ENCODE measurements at places on chromosomes 16 and 17.
A peak's percentile ranks its signal among the peaks of the same experiment; 100 is the strongest.

DNA sequence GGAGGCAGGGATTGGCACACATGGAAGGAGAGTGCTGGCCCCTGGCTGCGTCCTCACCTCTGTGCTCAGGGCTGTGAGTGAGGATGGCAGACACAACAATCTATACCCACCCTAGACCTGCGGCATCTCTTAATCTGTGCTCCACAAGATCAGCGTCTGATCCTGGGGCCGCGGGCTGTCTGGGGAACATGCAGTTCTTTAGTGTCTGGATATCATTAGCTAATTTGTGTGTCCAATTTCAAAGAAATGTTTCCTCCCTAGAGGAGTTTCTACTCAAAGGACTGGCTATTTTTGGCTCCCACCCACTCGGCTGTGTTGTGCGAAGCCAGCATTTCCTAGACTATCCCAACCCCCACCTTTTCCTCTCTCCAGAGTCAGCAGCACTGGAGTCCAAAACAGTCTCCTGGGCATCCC is 93.8 kb downstream of the GRIN2A start:
- no peak for DNase-seq

GRCh38 chr16:23486480-23486879 is 23.8 kb downstream of the GGA2 start:
- DNase-seq = no peak

GRCh38 chr16:81457326-81458133 is 12.9 kb downstream of the CMIP start:
- no peak for DNase-seq

- peak; percentile 44 for DNase-seq
Measured at GRCh38 chr17:76585649-76586593, at the start of gene ST6GALNAC2. Gene ST6GALNAC2, minus strand, starts transcription at chr17:76585860. Its CDS starts 52 bp downstream, at chr17:76585808.

- DNase-seq = peak; percentile 42
Measured at GRCh38 chr17:81665205-81666091, 957 bp downstream of the OXLD1 start.

GRCh38 chr17:51064061-51064735 is 56.5 kb downstream of the SPAG9 start:
- no peak for DNase-seq

GRCh38 chr17:48472411-48473281 is 42.6 kb upstream of the SKAP1 start:
- DNase-seq = no peak

DNA sequence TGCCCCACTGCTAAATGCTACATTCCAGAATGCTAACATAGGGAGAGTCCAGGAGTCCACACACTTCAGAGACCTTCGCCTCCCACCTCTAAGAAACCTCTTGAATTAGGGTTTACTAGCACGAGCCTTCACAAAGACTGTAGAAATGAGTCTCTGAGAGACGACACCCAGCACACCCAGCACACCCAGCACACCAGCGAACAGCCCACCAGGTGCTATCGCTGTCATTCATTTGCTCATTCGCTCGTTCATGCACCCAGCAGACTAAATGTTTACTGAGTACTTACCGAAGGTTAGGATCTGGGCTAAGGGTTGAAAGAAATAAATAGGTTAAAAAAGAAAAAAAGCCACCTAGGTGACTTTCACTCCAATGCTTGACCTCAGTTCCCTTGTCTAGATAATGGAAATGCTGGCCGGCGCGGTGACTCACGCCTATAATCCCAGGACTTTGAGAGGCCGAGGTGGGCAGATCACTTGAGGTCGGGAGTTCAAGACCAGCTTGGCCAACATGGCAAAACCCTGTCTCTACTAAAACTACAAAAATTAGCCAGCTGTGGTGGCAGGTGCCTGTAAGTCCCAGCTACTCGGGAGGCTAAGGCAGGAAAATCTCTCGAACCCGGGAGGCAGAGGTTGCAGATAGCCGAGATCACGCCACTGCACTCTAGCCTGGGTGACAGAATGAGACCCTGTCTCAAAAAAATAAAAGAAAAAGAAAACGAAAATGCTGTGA is 100.8 kb downstream of the ADCY9 start:
- DNase-seq = no peak

GRCh38 chr17:73465130-73465952 is 153.5 kb upstream of the CDC42EP4 start:
- no peak for DNase-seq

GRCh38 chr17:71494062-71494855 is 626.6 kb upstream of the SOX9 start:
- no peak for DNase-seq

DNA sequence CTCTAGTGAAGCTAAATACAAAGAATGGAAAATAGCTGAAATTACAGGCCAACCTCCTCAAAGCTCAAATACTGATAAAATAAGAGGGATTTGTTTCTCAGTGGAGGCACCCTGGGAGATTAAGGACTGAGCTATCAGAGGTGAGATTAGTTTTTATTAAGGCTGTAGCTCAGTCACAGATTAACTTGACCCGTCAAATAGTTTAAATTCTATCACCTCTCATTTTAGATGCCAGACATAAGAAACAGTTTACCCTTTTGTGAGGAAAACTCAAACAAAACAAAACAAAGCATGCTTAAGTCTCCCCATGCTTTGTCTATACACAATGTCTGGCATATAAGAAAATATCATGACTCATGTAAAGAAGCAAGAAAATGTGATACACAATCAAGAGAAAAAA is 208.3 kb upstream of the PMFBP1 start:
- DNase-seq = no peak

DNA sequence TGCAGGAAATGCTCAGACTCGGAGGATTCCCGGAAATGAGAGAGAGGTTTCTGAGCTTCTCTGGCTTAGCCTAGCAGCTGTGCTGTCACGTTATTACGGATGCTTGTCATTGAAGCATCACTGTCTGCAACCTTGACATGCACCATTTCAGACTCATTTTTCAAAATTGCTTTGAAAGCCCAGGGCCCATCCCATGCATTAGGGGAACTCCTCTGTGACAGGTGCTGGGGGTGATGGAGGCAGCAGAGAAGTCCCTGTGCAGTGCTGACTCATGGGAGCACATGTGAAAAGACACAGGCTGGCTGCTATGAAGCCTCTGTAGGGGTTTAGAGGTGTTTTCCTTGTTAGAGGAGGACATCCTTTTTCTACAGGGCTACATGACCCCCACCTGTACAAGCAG is 214.0 kb upstream of the MPHOSPH6 start:
- DNase-seq = no peak

DNA sequence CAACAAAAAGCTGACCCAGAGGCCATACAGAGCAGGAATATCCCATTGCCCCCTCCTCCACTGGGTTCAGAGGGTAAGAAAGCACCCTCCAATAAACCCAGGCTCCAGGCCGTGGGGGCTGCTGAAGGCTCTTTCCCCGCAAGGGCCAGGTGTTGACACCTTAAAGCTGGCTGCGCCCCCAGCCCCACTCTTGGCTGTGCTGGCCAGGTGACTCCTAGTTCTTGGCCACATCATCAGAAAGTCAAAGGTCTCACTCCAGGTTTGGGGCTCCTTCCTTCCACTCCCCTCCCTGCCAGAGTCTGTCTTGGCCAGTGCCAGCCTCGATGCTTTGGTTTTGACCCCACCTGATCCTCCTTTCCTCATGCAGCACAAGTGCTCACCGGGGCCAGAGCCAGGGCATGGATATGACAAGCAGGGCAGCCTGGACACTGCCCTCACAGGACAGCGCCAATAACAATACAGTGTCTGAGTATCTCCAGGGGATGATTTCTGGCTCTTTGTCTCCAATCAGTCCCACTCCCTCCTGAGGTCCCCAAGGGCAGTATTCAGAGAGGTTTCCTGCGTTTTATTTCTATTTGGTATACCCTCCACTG is 8.2 kb downstream of the SLC46A1 start:
- no peak for DNase-seq

GRCh38 chr16:88375996-88376834 is 6.5 kb upstream of the ZNF469 start:
- DNase-seq = no peak

GRCh38 chr17:39306509-39307212 is 80.9 kb upstream of the STAC2 start:
- DNase-seq = no peak

DNA sequence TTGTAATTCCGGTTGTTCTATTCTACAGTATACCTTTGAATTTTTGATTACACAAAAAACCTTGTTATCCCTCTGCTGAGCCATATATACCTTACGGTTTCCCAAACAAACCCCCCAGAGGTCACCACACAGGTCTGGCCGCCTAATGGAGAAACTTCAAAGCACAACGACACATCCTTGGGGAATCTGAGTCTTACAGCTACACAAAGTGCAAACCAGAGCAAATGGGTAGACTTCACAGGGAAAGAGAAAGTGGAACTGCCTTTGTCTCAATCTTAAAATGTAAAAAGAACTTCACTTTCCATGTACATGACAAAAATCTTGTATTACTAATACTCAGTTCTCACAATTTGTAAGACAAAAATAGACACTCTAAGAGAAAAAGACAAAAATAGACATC is 2.7 kb downstream of the FBXO31 start:
- DNase-seq = no peak

DNA sequence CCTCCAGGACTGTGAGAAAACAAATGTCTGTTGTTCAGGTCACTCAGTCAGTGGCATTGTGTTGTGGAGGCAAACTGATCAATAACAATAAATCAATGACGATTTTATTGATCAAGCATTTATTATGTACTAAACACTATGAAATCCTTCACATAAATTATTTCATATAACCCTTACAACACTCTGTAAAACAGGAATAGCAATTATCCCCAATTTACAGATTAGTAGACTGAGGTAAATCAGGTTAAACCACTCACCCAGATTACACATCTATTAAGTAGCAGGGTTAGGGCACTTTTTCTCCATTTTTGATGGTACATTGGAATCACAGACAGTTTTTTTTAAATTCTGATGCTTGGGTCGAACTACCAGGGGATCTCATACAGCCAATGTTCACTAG is 372.8 kb upstream of the MAF start:
- DNase-seq = no peak
